ENCODE measurements at places on chromosomes 1 and 21.
A peak's percentile ranks its signal among the peaks of the same experiment; 100 is the strongest.

GRCh38 chr1:79792219-79792930, 785.8 kb upstream of the ADGRL4 start:
- no peak for DNase-seq

DNA sequence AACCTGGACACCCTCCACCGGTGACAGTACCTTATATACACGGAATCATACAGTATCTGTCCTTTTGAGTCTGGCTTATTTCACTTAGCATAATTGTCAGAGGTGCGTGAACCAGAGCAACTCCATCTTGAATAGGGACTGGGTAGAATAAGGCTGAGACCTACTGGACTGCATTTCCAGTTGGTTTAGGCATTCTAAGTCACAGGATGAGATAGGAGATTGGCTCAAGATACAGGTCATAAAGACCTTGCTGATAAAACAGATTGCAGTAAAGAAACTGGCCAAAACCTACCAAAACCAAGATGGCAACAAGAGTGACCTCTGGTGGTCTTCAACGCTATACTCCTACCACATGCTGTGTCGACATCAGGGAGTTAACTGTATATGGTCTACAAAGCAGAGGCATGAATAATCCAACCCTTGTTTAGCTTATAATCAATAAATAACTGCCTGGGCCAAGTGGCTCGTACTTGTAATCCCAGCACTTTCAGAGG, 1.4 kb upstream of the FDPS start:
- no peak for DNase-seq

DNA sequence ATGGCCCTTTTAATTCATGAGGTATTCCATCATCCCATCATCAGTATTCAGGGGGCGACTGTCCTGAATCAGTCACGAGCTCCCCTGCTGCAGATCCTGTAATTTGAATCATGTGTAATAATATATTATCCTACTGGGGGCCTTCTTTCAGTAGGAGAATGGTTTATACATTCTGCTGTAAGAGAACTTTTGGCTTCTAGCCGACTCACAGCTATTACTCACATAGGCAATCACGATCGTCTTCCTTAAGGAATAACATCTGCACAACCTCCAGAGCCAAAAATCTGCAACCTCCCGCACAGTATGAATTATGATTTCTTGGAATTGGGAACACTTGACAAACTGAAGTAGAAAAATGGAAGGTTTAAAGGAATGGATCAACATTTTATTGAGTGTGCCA, 343.0 kb downstream of the USP25 start:
- peak; percentile 26 for DNase-seq

- no peak for DNase-seq
Observed at GRCh38 chr1:69055194-69055593, 512.5 kb upstream of the LRRC7 start.

GRCh38 chr1:203055161-203055799, 29.0 kb downstream of the PPFIA4 start:
- DNase-seq = no peak

DNA sequence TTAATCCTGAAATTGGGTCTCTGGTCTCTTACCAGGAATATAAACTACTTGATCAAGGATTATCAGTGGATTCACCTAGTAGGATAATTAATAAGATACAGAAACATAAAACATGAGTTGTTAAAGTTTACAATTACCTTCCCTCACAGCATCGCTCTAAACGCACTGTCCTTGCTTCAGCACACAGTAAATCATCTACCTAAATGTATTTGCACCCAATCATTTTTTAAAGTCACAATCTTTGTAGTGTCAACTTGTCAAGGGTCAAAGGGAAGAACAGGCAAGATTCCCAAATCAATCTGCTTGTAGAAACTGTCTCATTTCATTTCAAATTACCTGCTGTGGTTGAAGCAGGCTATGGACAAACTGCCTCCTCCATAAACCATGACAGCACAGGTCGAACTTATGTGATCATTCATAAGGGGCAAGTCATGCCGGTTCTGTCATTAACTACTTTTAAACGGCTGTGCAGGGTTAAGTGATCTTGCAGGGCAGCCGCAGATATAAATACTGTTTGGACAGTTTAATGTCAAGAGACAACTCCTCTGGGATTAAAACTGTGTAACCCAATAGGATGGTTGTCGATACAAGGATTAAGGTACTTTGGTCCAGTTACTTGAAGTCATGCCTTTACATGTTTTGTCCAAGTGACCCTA, 93.6 kb downstream of the ZNF281 start:
- no peak for DNase-seq

Measured in AG20443 (cell line).